ENCODE measurements at places on chromosomes 5 and 9.

- no peak for DNase-seq
Measured at GRCh38 chr5:80269991-80270438, 14.2 kb upstream of the SERINC5 start.

DNA sequence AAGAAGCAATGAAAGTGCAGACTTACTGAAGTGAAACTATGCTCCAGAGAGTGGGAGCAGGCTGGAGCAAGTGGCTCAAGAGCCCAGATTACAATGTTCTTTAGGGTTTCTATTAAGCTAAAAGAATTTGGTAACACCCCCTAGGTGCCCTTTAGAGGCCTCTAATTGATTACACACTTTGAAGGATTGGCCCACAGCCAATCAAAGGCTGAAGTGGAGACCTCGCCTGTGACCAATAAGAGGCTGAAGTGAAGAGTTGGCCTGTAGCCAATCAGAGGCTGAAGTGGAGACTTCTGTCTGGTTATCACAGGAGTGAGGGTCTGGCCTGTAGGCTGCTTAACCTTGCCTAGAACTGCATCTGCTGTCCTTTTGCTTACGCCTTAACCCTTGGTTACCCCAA is 46.7 kb upstream of the SPATA31C2 start:
- DNase-seq = no peak

DNA sequence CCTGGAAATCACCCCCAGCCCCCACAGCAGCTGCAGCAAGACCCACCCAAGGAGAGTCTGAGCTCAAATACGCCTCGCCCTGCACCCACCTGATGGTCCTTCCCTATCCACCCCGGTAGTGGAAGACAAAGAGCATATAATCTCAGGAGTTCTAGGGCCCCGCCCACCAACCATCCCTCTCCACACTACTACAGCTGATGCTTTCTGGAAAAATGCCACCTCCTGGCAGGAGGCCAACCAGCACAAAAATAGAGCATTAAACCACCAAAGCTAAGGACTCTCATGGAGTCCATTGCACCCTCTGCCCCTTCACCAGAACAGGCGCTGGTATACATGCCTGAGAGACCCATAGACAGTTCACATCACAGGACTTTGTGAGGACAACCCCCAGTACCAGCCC is 22.5 kb upstream of the NIPSNAP3A start:
- no peak for DNase-seq

GRCh38 chr5:26691486-26691885 is 346.9 kb downstream of the CDH9 start:
- no peak for DNase-seq

DNA sequence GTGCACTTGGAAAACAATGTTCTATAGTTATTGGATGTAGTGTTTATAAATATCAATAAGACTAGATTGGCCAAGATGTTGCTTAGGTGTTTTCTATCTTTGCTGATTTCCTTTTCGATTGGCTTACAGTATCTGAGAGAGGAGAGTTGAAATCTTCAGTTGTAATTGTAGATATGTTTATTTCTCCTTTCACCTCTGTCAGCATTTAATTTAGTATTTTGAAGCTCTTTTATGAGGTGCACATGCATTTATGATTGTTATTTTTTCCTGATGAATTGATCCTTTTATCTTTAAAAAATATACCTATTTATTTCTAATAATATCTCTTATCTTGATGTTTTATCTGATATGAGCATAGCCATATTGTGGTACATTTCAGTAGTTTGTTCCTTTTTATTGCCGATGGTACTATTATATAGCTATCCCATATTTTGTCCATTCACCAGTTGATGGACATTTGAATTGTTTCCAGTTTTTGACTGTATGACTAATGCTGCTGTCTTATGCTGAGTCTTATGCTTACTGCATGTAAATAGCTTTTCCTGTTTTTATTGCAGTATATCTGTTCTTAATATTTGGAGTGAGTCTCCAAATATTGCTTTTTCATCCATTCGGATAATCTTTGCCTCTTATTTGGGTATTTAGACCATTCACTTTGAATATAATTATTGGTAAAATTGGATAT is 34.7 kb downstream of the ERCC6L2 start:
- DNase-seq = peak; percentile 22

DNA sequence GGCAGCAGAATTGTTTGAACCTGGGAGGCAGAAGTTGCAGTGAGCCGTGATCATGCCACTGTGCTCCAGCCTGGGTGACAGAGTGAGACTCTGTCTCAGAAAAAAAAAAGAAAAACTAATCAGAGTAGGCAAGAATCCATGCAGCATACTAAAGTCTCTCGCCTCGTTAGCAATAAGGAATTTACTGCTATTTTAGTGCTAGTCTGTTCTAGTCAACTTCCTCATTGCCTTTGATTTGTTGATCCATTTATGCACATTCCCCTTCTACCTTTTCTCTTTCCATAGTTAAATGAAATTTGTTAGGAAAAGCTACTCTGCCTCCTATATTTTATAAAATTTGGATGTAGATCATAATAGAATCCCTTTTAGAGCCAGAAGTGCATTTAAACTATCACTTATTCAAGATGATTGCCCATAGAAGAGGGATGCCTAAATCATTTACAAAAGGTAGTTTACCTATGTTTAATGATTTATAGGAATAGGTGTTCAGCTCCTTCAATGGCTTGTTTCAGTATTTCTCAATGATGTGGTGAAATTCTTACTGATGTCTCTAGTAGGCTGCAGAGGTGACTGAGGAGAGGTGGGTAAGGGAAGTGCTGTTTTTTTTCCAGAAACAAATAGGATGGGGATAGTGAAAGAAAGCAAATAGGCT is 1.9 kb downstream of the LRRC19 start:
- DNase-seq = no peak

DNA sequence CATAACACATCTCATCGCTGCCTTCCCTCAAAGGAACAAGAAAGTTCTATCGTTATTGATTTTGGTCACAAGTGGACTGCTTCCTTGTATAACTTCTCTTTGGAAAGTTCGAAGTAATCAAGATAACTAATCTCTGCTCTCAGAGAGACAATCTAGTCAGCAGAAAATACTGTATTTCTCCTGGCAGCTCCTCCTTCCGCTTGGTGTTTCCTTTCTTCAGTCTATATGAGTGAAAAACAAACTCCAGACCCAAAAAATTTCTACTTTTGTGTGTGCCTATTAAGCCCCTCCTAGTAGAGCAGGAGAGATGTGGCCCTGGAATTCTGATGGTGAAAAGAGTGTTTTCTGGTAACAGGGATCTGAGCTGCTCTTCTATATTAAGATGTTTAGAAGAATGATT is 24.5 kb downstream of the OSTF1 start:
- no peak for DNase-seq

- peak; percentile 12 for DNase-seq
Measured at GRCh38 chr5:82107267-82107666, 135.4 kb downstream of the ATG10 start.

- DNase-seq = no peak
Measured at GRCh38 chr9:107842530-107842929, 353.0 kb upstream of the KLF4 start.

DNA sequence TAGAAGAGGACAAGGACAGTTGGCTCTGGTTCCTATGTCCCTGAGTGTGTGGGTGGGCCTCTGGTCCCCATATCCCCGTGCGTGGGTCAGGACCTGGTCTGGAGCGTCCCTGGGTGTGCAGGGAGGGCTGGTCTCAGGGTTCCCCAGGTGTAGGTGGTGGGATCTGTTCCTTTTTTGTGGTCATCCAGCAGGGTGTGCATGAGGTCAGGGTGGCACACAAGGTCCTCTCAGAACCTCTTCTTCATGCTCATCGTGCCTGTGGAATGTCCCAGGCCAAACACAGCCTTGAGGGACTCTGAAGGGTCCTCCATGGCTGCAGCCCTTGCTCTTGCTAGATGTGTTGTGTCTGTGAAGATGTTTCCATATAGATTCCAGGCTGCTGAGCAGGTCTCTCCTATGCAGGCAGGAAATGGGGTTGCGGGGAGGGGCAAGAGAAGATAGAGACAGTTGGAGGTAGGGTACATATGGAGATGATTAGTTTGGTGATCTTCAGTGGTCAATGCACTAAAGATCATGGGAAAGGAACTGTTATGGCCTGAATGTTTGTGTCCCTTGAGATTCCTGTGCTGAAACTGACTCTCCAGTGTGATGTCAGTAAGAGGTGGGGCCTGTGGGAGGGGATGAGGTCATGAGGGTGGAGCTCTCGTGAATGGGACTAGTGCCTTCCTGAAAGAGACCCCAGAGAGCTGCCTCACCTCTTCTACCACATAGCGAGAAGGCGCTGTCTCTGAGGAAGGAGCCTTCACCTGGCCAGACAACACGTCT is 53.1 kb downstream of the NXNL2 start:
- DNase-seq = peak; percentile 14

DNA sequence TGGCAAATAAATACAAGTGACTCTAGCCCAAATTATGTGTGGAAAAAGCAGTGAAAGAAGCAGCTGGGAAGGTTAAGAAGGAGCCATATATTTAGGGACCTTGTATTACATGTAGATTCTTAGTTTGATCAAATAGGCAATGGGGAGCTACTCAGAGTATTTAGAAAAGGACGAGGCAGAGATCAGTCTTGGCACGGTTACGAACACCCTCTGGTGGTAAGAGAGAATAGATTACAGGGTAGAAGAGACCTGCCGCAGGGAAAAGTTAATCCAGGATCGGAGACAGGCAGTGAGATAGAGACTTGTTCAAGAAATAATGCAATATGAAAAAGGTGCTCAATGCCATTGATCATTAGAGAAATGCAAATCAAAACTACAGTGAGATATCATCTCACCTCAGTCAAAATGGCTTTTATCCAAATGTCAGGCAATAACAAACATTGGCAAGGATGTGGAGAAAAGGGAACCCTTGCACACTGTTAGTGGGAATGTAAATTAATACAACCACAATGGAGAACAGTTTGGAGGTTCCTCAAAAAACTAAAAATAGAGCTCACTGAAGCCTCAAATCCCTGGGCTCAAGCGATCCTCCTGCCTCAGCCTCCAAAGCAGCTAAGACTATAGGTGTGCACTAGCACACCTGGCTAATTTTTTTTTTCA is 12.0 kb downstream of the INIP start:
- DNase-seq = peak; percentile 30

GRCh38 chr9:97366889-97367288 is 45.0 kb upstream of the TDRD7 start:
- DNase-seq = no peak

DNA sequence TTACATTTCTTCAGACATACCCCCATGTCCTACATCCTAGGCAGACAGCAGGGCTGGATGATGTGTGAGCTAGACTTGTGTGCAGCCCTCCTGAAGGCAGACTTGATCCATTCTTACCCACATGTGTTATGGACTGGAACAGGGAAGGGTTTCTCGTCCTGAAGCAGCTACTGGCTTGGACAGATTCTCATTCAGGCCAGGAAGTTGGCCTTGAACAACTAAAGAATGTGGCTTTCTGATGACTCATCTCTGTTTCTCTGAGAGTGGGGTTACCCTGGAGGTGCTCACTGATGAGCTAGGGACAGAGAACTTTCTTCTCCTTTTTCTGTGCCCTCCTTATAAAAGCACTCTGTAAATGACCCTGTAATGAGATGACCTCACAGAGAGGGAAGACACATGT is 246.5 kb downstream of the PCSK5 start:
- peak; percentile 67 for DNase-seq

DNA sequence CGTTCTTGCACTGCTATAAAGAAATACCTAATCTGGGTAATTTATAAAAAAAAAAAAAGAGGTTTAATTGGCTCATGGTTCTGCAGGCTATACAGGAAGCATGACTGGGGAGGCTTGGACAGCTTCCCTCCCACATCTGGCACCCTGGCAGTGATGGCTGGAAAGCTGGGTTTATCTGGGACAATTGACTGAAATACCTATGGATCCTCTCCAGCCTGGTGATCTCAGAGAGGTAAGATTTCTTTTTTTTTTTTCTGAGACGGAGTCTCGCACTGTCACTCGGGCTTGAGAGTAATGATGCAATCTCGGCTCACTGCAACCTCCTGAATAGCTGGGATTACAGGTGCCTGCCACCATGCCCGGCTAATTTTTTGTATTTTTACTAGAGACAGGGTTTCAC is 22.7 kb upstream of the UGCG start:
- peak; percentile 42 for DNase-seq
